Stimulated activated naive CD8-positive, alpha-beta T cell treated with anti-CD3 and anti-CD28 coated beads, Interleukin-15, amount 100 ng/mL, for 72 hours (primary cell): ENCODE measurements at places on chromosomes 6 and 20.

DNA sequence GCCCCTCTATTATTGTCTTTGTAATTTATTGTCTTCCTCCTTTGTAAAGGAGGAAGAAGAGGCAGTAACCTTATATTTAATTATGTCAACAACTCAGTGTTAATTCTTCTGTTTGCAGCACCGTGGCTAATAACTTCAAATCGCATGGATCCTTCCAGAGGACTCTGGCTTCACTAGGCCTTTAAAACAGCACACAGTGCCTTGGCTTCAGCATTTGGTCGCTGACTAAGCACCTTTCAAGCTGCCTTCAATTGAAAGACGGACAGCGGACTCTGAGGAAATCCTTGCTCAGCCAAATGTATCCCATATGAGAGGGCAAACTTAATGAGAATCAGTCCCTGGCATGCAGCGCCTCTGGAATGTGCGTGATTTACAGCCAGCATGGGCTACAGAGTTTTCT, 64.2 kb downstream of the SGK1 start:
- DNase-seq = no peak

DNA sequence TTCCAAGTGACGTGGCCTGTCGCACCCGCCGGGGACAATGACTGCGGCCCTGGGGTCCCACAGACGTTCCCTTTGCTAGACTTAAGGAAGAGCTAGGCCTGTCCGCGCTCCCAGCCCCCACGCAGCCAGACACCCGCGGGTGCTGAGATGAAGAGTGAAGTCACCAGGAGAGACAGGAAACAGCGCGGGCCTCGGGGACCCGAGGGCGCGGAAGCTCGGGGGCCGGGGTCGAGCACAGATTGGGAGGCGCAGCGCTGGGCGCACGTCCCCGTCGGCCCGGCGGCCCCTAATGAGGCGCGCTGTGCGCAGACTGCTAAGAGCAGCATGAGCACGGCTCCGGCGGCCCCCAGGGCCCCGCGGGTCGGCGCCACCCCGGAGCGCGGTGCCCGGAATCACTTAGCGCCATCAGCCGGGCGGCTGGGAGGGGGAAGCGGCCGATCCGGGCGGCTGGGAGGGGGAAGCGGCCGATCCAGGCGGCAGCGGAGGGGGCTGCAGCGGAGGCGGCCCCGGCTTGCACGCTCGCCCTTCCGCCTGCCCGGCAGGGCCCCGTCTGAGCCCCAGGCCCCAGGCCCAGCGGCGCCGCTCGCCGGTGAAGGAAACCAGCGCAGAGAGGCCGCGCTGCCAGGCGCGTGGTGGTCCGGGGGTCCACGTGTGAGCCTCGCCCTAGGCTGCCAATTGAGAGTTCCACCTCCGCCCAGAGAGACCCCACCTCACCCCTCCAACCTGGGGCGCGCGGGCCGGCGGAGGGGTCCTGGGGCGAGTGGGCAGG, 8.3 kb upstream of the AVP start:
- peak; percentile 66 for DNase-seq

DNA sequence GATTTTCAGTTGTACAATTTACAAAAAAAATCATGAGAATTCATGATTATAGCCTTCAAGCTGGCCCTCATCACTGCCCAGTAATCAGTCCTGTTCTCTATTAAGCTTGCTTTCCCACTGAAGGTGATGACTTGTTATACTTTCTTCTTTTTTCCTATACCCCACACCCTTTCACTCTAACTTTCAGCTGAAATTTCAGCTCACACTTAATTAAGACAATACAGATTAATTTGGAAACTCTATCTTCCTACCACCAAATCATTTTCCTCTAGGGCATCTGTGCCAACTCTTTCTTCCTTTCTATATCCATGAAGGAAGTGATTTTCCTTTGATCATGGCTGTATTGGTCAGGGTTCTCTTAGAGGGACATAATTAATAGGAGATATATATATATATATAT, 449.9 kb downstream of the CD109 start:
- DNase-seq = no peak

- no peak for DNase-seq
These were observed 301.8 kb downstream of the KIF16B start for GRCh38 chr20:16271450-16271849.

DNA sequence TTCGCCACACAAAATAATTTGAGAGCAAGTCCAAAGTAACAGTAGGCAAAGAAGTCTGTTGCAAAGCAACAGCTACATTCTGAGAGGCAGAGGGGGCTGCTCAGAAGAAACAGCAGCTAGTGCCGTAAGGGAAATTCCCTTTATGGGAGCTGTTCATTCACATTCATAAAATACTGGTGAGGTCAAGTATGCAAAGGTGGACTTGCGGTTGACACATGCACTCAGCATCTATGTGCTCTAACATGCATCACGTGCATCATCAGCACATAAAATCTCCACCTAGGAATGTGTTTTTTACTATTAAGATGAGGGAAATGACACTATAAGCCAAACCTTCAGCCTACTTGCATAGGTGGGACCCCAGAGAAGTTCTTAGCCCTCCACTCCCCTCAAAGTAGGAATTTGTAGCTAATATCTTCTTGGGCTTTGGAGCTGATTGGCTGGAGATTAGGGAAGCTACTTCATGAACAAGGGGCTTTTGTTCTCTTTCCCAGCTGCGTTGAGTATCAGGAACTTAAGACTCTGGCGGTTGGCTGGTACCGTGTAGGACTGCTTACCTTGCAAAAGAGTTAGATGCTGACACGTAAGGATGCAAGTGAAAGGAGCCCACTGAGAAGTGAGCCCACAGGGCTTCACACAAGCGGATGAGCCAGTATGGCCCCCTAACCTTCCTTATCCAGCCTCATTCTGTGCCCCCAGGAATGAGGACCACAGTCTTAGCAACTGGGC, 12.4 kb downstream of the CST3 start:
- no peak for DNase-seq

GRCh38 chr6:44514085-44514484, 126.6 kb downstream of the CDC5L start:
- DNase-seq = no peak

DNA sequence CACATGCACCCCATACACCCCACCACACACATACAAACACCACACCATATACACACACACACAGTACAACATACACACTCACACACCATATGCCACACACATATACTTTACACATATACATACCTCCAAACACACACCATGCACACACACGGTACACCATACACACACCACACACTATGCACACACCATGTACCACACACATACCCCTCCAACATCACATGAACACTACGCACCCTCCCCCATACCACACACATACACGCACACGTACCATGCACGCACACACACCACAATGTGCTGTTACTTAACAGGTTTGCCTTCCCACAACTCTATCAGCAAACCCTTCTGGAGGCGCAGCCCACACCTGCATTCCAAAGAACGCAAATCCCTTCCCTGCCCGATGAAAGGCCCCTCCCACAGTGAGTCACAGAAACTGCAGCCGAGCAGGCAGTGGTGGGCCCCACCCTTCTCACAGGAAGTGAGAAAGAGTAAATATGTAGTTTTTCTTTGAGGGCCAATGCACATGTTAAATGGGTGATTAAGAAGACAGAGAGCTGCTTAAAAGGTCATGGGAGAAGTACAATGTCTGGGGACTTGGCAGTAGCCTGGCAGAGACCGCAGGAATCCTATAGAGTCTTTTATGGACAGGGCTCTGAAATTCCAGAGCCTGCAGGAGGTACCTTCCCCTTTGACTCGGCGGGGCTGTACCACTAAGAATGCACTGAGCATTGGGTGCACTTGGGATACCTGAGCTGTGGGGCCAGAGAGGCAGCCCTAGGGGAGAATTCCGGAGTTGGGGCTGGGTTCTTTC, 34.1 kb upstream of the EZR start:
- DNase-seq = peak; percentile 65

GRCh38 chr6:167141667-167142432, 15.9 kb downstream of the GPR31 start:
- peak; percentile 46 for DNase-seq

- DNase-seq = no peak
These were observed 178.9 kb upstream of the HEY2 start for GRCh38 chr6:125570526-125570925.

DNA sequence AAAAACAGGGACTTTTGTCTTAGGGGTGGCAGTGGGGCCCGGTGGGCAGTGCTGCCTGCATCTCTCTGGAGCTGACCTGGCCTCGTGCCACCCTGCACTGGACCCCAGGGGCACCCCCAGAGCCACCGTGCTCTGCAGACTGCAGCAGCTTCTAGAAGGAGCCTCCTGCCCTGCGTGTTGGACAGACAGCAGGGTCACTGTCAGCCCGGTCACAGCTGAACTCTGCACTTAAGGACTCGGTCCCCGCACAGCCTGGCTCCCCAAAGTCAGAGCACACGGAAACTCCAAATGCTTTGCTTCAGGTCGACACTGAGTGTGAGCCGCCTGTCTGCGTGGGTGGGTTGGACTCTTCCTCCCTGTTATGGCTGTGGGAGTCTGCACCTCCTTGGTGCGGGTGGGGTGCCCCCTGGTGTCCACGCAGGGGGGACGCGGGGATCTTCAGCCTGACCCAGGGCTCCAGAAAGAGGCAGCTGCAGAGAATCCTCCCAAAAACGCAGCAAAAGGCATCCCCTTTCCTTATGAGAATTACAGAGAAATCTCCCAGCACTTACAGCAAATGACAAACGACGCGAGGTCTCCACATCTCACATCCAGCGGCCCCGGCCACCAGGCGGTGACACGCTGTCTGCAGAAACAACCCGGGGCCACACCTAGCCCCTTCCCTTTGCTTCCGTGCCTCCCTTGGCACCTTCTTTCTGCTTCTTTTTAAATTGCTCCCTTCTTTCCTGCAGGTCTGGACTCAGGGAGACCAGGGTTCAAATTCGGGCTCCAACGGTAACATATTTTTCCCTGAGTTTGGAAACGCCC, 36.3 kb upstream of the DACT2 start:
- peak; percentile 19 for DNase-seq

DNA sequence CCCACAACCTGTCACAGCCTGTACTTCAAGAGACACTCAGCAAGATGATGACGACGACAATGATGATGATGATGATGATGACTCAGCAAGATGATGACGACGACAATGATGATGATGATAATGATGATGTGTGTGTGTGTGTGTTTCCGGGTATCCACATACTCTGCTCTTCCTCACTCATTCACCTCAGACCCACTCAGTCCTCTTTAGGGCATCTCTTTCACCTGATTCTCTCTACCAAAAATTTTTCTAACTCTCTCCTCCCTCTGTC, 1.2 kb upstream of the EIF6 start:
- DNase-seq = no peak

DNA sequence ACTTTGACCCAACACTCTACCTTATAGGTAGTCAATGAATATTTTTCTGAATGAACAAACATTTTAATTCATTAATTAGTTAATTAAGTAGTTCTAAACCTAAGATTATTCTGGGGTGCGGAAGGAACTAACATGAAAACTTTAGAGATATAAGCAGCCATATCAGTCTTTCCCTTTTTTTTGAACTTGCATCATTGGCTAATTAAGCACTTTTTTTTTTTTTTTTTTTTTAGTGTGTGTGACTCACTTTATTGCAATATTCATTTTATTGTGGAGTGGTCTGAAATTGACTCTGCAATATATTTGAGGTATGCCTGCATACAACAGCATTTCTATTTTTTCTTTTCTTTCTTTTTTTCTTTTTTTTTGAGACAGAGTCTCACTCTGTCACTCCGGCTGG, 21.8 kb upstream of the AMD1 start:
- no peak for DNase-seq

GRCh38 chr20:38060536-38060935, 27.0 kb downstream of the RPRD1B start:
- no peak for DNase-seq

DNA sequence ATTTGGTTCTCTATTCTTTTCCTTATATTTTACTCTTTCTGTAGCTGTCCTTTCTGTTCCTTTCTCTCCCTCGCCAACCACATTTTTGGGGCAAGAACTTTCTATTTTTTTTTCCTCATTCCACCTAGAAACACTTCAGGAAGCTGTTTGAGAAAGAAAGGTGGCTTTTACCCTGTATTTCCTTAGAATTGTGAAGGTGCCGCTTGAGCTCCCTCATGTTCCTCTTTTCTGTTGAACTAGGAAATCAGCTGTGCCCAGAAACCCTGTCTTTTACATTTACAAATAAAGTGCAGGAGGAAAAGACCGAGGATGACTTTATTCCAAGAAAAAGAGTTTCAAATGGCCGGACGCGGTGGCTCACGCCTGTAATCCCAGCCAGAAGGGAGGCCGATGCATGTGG, 38.2 kb downstream of the OR2B2 start:
- DNase-seq = no peak

DNA sequence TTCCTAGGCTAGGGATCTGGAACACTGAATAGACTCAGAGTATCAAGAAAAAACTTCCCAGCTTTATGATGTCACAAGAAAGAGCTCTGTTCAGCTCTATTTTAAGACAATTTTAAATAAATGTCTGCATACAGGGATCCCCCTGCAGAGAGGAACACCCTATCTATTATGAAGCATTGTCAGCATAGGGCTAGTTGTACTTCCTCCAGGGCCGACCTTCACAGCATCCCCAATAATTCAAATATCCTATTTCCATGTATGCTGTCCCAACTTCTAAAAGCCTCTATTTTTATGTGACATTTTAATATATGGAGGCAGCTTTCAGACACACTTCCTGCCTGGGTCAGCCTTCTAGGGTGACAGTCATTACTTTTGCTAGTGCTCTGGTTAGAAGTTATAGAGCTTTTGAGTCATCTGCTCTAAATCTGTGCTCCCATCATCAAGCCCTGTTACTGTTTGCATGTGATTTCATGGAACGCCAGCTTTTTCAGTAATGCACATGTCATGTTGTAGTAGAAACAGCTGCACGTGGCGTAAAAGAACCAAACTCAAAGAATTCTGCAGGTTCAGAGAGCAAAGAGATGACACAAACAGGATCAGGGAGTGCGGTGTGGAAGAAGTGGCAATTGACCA, 189.2 kb downstream of the ADGB start:
- DNase-seq = no peak

DNA sequence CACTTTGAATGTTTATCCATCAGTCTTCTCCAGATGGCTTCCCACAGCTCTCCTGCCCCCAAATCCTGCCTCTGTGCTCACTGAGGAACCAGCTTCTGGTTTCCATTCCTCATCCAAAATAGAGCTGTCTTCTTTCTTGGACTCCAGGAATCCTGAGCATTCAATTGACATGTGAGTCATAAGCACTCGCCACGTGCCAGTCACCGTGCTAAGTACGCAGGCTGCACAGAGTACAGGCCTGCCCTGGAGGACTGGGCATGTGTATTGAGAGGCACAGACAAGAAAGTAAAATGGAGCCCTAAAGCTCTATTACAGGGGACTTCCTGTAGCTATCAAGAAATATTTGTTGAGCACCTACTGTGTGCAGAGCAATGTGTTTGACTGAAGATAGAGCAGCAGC, 39.7 kb upstream of the LRFN2 start:
- no peak for DNase-seq

GRCh38 chr20:22346716-22347115, 237.7 kb downstream of the FOXA2 start:
- DNase-seq = no peak

GRCh38 chr6:69594405-69594804, 202.4 kb downstream of the LMBRD1 start:
- DNase-seq = no peak
